Nephron progenitor cell (in vitro differentiated cells): ENCODE measurements at places on chromosomes 6 and 20.

- H3K27me3 ChIP-seq, result peaks cover 14% of the 10 kb centered on the region
- DNase-seq, result no peak
- no peak overlapping the region for H3K4me3 ChIP-seq
- H3K4me1 ChIP-seq, result peaks cover 32% of the 10 kb centered on the region
- no peak overlapping the region for H3K27ac ChIP-seq
Observed at GRCh38 chr6:37260444-37260843, 2.5 kb upstream of the TMEM217 start.

DNA sequence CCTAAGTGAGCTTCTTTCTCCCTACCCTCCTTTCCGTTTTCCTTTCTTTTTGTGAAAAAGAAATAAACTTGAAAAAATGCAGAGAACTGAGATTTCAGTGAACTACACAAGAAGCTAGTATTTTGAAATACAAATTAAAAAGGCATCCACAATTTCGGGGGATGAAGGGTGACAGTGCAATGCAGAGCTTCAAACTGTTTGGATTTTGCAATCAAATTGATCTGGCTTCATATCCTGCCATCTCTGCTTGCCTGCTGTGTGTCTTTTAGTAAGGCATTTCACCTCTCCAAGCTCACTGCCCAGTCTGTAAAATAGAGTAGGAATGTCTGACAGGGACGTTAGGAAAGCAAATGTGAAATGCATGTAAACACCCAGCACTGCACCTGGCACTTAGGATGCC, 258.0 kb downstream of the HACE1 start:
- H3K4me1 ChIP-seq, result peaks cover 9% of the 10 kb centered on the region
- no peak overlapping the region for H3K27ac ChIP-seq
- no peak overlapping the region for H3K4me3 ChIP-seq
- no peak for DNase-seq
- H3K36me3 ChIP-seq, result no peaks in the 10 kb centered on the region

GRCh38 chr20:33832103-33832804, 21.1 kb downstream of the CHMP4B start:
- H3K4me3 ChIP-seq, result no peak overlapping the region
- H3K27me3 ChIP-seq, result no peaks in the 10 kb centered on the region
- H3K27ac ChIP-seq, result peak overlapping the region; percentile 74
- no peak for DNase-seq
- H3K36me3 ChIP-seq, result peaks cover 51% of the 10 kb centered on the region

DNA sequence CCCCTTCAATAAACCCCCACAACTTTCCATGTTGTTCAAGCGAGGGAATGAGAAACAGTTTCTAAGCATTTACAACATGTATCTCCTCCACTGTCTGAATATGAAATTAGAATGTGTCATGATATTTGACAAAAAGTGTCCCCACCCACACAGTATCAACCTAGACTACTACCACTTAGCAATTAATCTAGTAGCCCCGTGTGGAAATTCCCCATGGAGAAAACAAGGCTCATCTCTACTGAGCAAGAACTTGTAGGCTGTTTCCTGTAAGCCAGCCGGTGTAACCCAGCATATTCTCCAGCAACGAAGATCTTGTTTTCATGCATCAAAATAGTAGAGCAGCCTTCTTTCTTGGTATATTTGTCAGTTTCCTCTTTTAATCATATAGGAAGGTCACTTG, 115.0 kb downstream of the IRF4 start:
- H3K27me3 ChIP-seq, result no peaks in the 10 kb centered on the region
- peaks cover 26% of the 10 kb centered on the region for H3K4me1 ChIP-seq
- no peak overlapping the region for H3K27ac ChIP-seq
- peaks cover 14% of the 10 kb centered on the region for H3K36me3 ChIP-seq
- H3K4me3 ChIP-seq, result no peak overlapping the region
- DNase-seq, result no peak

- H3K4me1 ChIP-seq, result no peaks in the 10 kb centered on the region
- DNase-seq, result no peak
- no peak overlapping the region for H3K27ac ChIP-seq
- H3K36me3 ChIP-seq, result no peaks in the 10 kb centered on the region
- no peak overlapping the region for H3K4me3 ChIP-seq
- no peaks in the 10 kb centered on the region for H3K27me3 ChIP-seq
Observed at GRCh38 chr6:66555082-66555481, 848.1 kb upstream of the EYS start.

- peaks cover 8% of the 10 kb centered on the region for H3K27me3 ChIP-seq
- peaks cover 34% of the 10 kb centered on the region for H3K36me3 ChIP-seq
- H3K4me3 ChIP-seq, result no peak overlapping the region
- H3K4me1 ChIP-seq, result peaks cover 25% of the 10 kb centered on the region
- no peak overlapping the region for H3K27ac ChIP-seq
Observed at GRCh38 chr6:167073679-167074274, 49.1 kb upstream of the CCR6 start.

GRCh38 chr6:35192301-35192860, 21.4 kb upstream of the SCUBE3 start:
- no peak overlapping the region for H3K27ac ChIP-seq
- no peak for DNase-seq
- H3K36me3 ChIP-seq, result peaks cover 2% of the 10 kb centered on the region
- H3K4me1 ChIP-seq, result peaks cover 12% of the 10 kb centered on the region
- H3K27me3 ChIP-seq, result peaks cover 21% of the 10 kb centered on the region
- no peak overlapping the region for H3K4me3 ChIP-seq

DNA sequence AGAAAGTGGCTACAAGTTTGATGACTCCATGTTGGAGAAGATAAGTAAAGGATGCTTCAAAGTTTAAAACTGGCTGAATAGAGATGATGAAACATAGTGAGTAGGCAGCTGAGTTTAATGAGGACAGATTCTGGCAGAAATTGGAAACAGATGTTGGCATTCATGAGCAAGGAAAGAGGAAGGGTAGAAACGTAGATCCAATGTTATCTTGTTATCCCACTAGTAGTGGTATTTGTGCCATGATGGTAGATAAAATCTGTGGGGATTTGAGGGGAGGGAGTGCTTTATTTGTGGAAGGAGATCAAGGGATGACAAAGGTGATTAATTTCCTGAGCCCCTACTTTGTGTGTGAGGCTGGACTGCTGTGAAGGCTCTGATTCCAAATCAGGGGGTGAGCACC, 69.5 kb downstream of the MRAP2 start:
- no peak for DNase-seq
- H3K36me3 ChIP-seq, result no peaks in the 10 kb centered on the region
- no peak overlapping the region for H3K27ac ChIP-seq
- H3K4me1 ChIP-seq, result no peaks in the 10 kb centered on the region
- no peak overlapping the region for H3K4me3 ChIP-seq

DNA sequence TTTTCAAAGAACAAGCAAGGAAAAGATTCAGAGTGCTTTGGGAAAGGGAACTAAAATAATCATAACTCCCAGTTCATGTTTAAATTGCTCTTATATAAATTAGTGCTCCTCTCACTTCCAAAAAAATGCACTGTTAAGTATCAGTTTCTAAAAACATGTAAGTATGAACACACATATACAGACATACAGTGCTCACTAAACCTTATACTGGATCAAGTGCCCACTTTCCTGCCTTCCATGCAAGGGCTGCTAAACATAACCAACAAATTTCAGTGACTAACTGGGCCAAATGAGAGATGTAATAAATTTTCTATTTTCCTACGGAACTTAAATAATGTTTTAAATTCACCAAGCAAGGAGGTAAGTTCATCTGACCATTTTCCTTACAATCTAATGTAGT, 6.4 kb downstream of the TFAP2A start:
- peaks cover 98% of the 10 kb centered on the region for H3K27me3 ChIP-seq
- H3K36me3 ChIP-seq, result no peaks in the 10 kb centered on the region
- H3K27ac ChIP-seq, result no peak overlapping the region
- H3K4me1 ChIP-seq, result peaks cover 27% of the 10 kb centered on the region
- H3K4me3 ChIP-seq, result no peak overlapping the region
- no peak for DNase-seq

DNA sequence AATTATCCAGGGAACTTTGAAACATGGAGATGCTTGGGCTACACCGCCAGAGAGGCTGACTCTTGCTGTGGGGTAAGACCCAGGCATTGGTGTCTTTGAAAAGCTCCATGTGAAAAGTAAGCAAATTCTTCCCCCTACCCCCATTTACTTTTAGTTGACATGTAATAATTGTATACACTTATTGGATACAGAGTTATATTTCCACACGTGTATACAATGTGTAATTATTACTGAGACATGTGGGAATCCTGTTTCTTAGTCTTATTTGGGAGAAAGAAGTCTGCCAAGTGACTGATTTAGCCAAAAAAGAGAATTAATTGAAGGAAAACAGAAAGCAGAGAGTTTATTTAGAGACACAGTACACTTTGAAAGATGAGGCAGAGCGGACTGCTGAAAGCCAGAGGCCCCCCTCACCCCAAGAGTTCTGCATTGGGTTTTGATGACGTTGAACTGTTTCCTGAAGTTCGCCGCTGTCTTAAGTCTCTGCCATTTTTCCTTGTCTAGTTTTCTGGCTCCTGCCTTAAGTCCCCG, 193.8 kb downstream of the PACRG start:
- peaks cover 11% of the 10 kb centered on the region for H3K27me3 ChIP-seq
- no peaks in the 10 kb centered on the region for H3K4me1 ChIP-seq
- no peak overlapping the region for H3K27ac ChIP-seq
- H3K4me3 ChIP-seq, result no peak overlapping the region
- H3K36me3 ChIP-seq, result peaks cover 6% of the 10 kb centered on the region
- no peak for DNase-seq

- no peak overlapping the region for H3K4me3 ChIP-seq
- no peaks in the 10 kb centered on the region for H3K4me1 ChIP-seq
- peaks cover 4% of the 10 kb centered on the region for H3K27me3 ChIP-seq
- no peak for DNase-seq
- H3K36me3 ChIP-seq, result no peaks in the 10 kb centered on the region
Observed at GRCh38 chr6:54361188-54361587, 52.9 kb downstream of the TINAG start.

DNA sequence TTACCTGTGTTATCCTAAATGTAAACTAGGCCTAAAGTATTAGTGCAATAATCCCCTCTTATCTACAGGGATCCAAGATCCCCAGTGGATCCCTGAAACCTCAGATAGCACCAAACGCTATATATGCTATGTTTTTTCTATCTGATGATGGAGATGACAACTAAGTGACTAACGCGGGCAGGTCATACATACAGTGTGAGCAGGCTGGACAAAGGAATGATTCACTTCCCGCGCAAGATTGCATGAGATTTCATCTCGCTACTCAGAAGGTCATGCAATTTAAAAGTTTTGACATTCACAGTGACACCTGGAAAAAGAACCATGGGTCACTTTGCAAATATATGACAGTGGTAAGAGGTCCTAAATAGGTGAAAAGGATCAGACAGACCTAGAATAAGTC, 875.9 kb downstream of the HACE1 start:
- DNase-seq, result no peak
- H3K27me3 ChIP-seq, result no peaks in the 10 kb centered on the region
- H3K4me1 ChIP-seq, result no peaks in the 10 kb centered on the region
- H3K27ac ChIP-seq, result no peak overlapping the region
- H3K36me3 ChIP-seq, result no peaks in the 10 kb centered on the region

DNA sequence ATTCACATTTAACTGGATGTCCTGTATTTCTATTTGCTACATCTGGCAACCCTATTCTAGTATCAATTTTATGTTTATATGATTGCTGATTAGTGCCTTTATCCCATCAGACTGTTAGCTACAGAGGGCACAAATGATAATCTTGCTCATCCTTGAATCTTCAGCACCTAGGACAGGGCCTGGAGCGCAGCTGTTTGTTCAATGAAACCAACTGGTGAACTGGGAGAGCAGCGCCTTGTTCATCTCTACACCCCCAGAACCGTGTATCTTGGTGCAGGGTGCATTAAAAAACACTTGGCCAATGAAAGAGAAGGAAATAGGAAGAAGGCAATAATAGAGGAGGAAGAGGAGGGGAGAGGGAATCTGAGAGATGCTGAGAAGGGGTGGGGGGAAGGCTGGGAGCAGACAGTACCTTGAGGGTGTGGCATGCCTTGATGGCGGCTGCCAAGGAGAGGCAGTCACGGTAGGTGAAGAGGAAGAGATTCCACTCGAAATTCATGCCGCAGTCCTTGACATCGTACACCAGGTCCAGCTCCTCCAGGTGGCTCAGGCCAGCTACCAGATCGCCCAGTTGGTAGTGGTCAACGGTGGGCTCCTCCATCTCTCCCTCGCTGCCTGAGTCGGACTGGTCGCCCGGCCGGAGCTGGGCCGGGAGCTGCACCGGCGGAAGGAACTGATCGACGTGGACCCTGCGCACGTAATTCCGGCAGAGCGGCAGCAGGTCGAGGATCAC, 15.5 kb downstream of the TMEM151B start:
- no peak overlapping the region for H3K4me3 ChIP-seq
- no peaks in the 10 kb centered on the region for H3K36me3 ChIP-seq
- no peaks in the 10 kb centered on the region for H3K4me1 ChIP-seq
- peak; percentile 67 for DNase-seq
- no peak overlapping the region for H3K27ac ChIP-seq

- no peaks in the 10 kb centered on the region for H3K36me3 ChIP-seq
- H3K27ac ChIP-seq, result no peak overlapping the region
- H3K27me3 ChIP-seq, result no peaks in the 10 kb centered on the region
Observed at GRCh38 chr6:112626468-112627082, 279.4 kb downstream of the RFPL4B start.

DNA sequence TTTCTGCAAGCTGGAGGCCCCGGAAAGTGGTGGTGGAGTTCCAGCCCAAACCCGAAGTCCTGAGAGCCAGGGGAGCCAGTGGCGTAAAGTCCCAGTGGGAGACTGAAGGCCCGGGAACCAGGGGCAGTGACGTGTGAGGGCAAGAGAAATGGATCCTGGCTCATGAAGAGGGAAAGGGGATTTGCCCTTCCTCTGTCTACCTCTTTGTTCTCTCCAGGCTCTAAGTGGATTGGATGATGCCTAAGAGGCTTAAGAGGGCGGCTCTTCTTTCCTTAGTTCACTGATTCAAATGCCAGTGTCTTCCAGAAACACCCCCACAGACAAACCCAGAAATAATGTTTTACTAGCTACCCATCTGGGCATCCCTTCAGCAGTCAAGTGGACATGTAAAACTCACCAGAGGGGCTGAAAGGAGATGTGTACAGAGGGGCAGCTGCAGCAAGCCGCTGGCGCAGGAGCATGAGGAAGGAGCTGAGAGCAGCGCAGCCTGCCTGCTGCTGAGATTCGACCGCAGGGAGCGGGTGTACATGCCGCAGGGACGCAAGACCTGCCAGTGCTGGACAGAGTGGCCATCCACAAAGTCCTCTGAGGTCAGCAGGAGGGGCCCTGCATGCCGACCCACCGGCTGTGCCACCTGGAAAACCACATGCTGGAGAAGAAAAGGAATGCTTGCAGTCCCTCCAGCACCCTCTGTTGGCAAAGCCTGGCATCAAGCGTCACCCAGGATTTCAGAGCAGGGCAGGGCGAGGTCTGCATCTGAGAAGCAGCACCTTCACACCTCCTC, 29.5 kb downstream of the CDYL start:
- H3K36me3 ChIP-seq, result peaks cover 27% of the 10 kb centered on the region
- no peak overlapping the region for H3K27ac ChIP-seq
- H3K4me1 ChIP-seq, result peaks cover 55% of the 10 kb centered on the region
- no peak overlapping the region for H3K4me3 ChIP-seq
- peak; percentile 52 for DNase-seq
